Glomerular endothelial cell (primary cell): ENCODE measurements at places on chromosomes 2 and 18.
A peak's percentile ranks its signal among the peaks of the same experiment; 100 is the strongest.

DNA sequence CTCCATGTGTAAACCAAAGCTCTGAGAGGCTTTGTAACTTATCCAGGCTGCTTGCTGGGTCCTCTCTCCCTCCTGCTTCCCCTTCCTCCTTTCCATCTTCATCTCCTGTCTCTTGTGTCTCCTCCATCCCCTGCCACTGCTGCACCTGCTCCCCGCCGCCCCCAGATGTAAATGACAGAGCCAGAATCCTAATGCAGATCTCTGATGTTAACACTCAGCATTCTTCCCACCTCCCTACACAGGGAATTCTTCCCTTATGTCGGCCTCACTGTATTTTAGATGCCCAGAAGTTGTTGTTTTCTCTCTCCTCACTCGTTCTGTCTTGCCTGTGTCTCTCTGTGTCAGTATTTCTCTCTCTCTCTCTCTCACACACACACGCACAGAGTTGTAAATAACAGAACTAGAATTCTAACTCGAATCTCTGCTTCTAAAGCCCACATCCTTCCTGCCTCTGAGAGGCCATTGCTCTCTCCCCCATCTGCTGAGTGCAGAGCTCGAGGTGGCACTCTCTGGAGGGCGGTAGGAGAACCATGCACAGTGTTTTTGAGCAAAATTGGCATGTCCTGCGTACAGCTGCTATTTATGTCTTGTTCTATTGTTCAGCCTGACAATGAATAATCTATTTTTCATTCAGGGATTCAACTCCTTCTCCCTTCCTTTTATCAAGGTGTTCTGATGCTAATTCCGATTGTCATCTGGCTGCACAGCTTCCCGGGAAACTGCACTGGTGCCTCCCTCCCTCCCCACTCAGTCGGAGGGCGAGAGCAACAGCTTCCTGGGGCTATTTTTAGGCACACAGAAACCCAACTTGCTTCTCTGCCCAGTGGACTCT lies 219.9 kb downstream of the SH3RF3 start:
- no peak for DNase-seq

DNA sequence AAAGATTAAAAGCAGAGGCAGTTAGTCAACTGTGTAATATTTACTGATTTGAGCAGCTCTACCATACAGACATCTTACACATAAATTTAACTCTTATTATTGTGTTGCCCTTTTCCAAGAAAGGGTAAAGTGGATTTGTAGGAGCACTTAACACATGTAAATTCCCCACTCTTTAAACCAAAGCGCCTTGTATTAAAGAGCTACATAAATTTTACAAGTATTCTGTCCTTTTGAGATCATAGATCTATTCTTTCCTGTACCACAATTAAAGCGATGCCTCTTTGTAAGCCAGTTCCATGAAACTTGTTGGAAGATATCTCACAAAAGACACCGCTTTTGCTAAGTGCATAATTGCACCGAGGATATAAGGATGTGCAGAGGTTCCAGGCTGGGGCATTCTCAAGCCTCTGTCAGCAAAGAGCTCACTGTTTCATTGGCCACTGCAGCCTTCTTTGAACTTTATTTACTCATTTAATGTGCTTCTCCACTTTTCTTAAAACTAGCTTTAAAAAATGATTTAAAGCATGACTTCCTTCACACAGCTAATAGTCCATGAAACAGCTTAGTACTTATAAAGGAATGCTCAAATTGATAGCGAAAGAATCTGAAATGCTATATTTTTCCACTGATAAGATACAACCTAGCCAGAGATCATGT lies 520.0 kb upstream of the TCF4 start:
- no peak for DNase-seq

GRCh38 chr18:33579349-33580215 lies 1.6 kb downstream of the ASXL3 start:
- DNase-seq, result no peak

DNA sequence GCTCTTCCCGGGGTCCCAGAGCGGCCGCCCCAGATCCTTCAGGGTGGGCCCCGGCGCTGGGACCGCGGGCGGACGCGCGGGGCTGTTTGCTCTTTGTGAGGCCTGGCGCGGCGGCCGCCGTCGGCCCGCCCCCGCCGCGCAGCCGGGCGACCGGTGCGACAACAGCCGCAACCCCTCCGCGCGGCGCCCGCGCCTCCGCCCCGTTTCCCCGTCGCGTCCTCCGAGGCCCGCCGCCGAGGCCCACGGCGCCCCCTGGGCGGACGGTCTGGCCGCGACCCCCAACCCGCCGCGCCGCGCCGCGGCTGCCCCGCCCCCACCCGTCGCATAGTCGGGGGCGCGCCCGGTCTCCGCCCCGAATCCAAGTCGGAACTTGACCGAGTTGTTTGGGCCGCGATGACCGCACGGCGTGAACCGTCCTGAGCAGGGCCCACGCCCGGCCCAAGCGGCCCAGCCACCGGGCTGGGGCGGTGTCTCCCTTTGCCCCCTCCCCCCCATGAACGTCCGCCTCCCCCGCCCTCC lies 448 bp downstream of the YPEL5 start:
- no peak for DNase-seq

DNA sequence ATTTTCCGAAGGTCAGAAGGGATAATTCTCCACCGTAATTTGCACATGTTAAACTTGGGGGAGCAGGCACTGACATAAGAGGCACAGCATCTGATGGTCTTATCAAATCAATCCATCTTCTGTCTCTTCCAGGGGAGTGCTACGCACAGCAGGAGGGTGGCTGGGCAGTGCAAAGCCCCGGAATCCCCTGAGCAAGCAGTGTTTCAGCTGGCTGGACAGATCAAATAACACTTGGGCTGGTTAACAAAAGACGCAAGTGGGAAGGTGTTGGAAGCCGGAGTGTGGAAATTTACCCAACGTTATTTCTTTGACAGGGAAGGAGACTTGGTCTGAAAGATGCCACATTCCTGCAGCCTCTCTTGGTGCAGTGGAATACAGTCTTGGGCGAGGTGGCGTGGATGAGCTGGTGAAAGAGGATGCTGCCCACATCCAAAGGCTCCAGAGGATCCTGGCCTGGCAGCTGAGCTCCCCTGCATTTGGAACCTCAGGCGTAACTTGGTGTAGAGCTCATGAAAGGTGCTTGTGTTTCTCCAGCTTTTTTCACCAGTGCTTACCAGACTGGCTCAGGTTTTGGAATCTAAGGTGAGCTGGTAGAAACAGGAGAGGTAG lies 103.0 kb downstream of the MAPK4 start:
- no peak for DNase-seq

GRCh38 chr2:55391155-55391554 lies 28.5 kb downstream of the CCDC88A start:
- no peak for DNase-seq

DNA sequence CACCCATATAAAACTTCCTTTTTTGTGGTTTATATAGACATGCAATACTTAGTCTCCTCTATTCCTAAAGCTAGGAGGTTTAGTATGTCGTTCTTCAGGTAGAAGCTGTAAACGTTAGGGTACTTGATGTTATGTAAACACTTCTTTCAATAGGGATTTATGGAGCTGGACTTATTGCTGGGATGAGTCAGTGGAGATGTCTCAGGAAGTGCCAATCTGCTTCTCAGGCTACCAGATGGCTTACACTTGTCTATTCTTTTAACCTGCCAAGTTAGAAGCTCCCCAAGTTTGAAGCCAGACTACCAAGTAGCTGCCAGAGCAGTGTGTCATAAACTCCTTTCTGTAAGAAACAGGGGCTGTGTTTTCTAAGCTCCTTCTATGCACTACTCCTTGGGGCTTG lies 756.5 kb upstream of the LRRTM1 start:
- no peak for DNase-seq

DNA sequence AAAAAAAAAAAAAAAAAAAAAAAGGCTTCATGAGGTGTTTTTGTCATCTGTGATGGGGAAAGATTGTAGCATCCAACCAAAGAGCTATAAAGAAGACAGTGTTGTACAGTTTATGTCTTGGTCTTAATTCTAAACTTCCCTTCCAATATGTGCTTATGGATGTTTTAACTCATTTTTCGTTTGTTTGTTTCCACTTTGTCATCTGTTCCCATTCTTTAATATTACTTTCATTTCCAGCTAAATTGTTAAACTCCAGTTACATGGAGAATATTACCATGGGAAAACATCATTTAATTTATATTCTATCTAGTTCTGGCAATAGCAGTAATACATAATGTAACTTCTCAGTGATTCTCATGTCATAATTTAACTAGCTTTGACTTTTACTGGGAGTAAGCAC lies 344.1 kb upstream of the NRP2 start:
- no peak for DNase-seq

GRCh38 chr18:49041435-49042245 lies 90.9 kb upstream of the SMAD7 start:
- no peak for DNase-seq

DNA sequence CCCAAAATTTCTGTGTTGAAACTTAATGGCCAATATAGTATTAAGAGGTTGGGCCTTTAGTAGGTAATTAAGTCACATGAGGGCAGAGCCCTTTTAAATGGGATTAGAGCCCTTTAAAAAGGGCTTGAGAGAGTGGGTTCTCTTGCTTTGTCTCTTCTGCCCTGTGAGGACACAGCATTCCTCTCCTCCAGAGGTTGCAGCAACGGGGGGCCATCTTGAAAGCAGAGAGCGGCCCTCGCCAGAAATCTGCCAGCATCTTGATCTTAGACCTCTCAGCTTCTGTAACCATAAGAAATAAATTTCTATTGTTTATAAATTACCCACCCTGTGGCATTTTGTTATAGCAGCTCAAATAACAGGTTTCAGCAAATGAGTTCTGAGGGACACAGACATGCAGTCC lies 305.0 kb upstream of the LRP1B start:
- no peak for DNase-seq

- no peak for DNase-seq
Observed at GRCh38 chr2:20640411-20641122, 10.3 kb downstream of the HS1BP3 start.

GRCh38 chr2:41061356-41061755 lies 609.5 kb upstream of the SLC8A1 start:
- DNase-seq, result no peak

- DNase-seq, result no peak
Observed at GRCh38 chr2:218028562-218029348, 26.0 kb upstream of the TNS1 start.

GRCh38 chr2:241271706-241272302 lies 43.7 kb downstream of the HDLBP start:
- DNase-seq, result peak; percentile 29

- no peak for DNase-seq
Observed at GRCh38 chr2:195675783-195676427, 18.9 kb downstream of the SLC39A10 start.

- peak; percentile 85 for DNase-seq
Observed at GRCh38 chr2:120252225-120253020, at the start of gene RALB. RALB (plus strand) TSS chr2:120252852; CDS start chr2:120278665, 25,813 bp downstream.

GRCh38 chr2:202609381-202610145 lies 25.2 kb upstream of the FAM117B start:
- DNase-seq, result no peak

DNA sequence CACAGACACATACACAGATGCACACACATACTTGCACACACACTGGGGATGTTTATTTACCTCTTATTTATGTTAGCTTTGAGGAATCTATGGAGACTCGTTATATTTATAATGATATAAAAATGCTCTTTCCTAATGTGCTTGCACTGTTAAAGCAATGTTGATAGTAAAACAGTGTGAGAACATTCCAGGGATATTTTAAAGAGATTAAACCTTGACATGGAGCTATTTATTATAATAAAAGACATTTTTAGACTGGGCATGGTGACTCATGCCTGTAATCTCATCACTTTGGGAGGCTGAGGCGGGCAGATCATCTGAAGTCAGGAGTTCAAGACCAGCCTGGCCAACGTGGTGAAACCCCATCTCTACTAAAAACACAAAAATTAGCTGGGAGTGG lies 557.3 kb upstream of the ZNF804A start:
- DNase-seq, result no peak

DNA sequence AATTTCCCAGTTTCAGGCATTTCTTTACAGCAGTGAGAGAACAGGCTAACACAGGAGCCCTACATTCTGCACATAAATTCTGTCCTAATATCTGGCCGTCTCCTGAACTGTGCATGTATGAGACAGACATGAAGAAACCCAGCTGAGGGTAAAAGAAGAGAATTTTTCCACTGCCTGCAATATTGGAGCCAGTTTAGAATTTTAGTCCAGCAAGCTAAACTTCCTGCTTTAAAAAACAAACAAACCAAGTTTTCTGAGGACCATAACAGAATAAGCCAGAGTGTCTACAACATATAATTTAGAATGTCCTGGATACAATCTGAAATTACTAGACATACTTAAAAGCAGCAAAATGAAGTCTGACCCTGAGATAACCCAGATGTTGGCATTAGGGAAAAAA lies 215.1 kb upstream of the KLHL29 start:
- no peak for DNase-seq

- no peak for DNase-seq
Observed at GRCh38 chr2:233676046-233676445, 4.3 kb downstream of the UGT1A9 start.

GRCh38 chr2:174145827-174146226 lies 102.5 kb downstream of the OLA1 start:
- no peak for DNase-seq

- DNase-seq, result no peak
Observed at GRCh38 chr2:100895402-100895801, 75.5 kb downstream of the NPAS2 start.

DNA sequence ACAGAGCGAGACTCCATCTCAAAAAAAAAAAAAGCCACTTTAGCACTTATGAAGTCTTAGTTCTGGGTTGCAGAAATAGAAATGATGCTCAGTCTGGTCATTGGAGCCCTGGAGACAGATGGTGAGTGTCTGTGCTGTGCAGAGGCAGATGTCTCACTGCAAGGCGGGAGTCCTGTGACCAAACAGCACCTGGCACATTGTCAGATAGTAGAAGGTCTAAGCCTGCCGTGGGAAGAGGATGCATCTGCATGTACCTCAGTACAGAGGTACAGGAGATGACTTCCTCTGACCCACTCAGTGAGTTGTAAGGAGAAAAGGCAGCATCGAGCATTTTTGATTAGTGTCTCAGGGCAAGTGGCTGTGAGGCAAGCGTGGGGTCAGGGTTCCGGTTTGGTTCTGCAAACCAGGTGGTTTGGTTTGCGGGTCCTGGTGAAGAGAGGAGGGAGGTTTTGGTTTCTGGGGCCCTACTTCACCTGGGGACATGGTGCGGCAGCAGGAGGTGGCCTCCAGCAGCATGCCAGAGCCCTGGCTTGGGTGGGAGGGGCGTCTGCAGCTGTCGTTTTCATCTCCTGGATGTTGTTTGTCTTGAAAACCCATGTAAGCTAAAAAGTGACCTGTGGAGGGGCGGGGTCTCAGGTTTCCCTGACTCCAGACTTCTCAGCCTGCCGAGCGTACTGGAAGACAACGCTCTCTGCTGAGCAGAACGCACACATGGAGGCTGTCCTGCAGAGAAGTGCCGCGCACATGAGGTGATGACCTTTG lies 3.8 kb downstream of the RBFA start:
- DNase-seq, result no peak

DNA sequence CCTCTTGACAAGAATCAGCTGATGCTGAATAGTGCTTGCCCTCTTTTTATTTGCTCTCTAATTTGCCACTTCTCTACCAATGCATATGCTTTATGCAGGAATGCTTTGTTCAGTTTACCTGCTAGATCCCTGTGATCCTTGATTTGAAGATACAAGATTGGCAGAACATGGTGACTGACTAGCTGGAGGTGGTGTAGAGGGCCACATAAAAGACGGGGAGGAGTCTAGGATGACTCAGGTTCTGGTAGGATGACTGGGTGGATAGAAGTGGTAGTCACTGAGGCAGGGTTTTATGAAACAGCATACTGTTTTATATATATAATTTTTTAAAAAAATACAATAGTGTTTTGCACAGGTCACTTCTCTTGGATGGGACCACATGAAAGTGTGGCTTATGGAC lies 6.3 kb upstream of the ADGRF3 start:
- no peak for DNase-seq

GRCh38 chr18:22452226-22452668 lies 34.5 kb upstream of the CTAGE1 start:
- DNase-seq, result no peak

GRCh38 chr2:85712336-85712735 lies 18.2 kb downstream of the GNLY start:
- no peak for DNase-seq
